T-cell (primary cell): ENCODE measurements at places on chromosomes 4 and X.

DNA sequence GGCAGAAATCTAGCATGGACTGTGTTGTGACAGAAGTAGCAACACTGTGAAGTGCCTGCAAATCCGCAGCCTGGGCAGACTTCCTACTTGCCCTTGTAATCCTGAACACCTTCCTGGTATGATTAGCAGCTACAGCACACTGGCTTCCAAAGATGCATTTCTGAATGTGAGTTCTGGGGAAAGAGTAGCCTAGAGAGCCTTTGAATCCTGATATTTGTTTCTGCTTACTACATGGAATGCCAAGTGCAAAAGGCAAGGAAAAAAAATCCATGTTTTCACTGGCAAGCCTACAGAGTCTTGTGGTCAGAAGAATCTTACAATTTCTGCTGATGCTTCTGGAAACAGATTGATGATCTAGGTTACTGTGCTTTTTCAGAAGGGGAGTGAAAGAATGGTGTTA, 223.7 kb downstream of the COL25A1 start:
- H3K4me3 ChIP-seq, result no peak overlapping the region
- no peak overlapping the region for H3K27ac ChIP-seq
- no peaks in the 10 kb centered on the region for H3K36me3 ChIP-seq
- no peaks in the 10 kb centered on the region for H3K4me1 ChIP-seq

GRCh38 chrX:118978451-118978850, 4.0 kb downstream of the LONRF3 start:
- no peaks in the 10 kb centered on the region for H3K4me1 ChIP-seq
- H3K36me3 ChIP-seq, result no peaks in the 10 kb centered on the region
- peaks cover 20% of the 10 kb centered on the region for H3K27me3 ChIP-seq
- DNase-seq, result no peak
- H3K4me3 ChIP-seq, result no peak overlapping the region

- H3K27me3 ChIP-seq, result no peaks in the 10 kb centered on the region
- no peaks in the 10 kb centered on the region for H3K36me3 ChIP-seq
- DNase-seq, result no peak
- H3K4me3 ChIP-seq, result no peak overlapping the region
- H3K4me1 ChIP-seq, result no peaks in the 10 kb centered on the region
- no peak overlapping the region for H3K27ac ChIP-seq
Observed at GRCh38 chrX:152245213-152245612, 106.8 kb upstream of the MAGEA10 start.

DNA sequence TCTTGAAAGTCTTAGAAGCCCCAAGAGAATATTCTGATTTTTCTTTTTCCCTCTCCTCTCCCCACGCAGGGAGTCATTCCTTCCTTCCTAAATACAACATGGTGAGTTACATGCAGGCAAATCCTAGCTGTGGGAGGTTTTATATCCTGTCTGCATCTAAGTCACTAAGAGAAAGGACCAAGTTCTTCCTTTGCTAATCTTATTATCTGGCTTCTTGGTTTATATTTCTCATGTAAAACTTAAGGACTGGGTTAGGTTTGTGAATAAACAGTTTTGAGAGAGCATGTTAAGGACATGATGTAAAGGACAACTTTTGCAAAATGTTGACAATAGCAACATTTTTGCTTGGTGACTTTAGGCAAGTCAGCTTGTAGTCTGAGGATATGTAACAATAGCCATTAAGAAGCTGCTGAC, 5.1 kb upstream of the CXCL9 start:
- H3K27ac ChIP-seq, result no peak overlapping the region
- no peaks in the 10 kb centered on the region for H3K4me1 ChIP-seq
- DNase-seq, result no peak
- no peaks in the 10 kb centered on the region for H3K27me3 ChIP-seq
- no peaks in the 10 kb centered on the region for H3K36me3 ChIP-seq
- no peak overlapping the region for H3K4me3 ChIP-seq

DNA sequence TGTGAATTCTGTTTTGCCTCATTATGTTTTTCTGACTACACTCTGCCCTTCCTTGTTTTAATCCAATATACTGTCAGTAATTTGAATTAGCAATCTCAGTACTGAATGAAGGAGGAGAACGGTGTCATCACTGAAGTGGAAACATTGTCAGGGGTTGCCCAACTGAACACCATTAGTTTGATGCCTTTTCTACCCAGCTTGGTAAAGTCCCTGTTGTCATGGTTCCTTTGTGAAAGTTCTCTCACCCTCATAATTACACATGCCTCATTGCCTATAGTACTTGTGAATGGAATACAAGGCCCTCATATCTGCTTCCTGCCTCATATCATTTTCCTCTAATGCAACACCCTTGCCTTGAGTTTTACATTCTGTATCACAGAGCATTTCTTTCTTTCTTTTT, 76.9 kb downstream of the RRAGB start:
- no peaks in the 10 kb centered on the region for H3K27me3 ChIP-seq
- H3K27ac ChIP-seq, result no peak overlapping the region
- no peak overlapping the region for H3K4me3 ChIP-seq
- DNase-seq, result no peak
- no peaks in the 10 kb centered on the region for H3K36me3 ChIP-seq

DNA sequence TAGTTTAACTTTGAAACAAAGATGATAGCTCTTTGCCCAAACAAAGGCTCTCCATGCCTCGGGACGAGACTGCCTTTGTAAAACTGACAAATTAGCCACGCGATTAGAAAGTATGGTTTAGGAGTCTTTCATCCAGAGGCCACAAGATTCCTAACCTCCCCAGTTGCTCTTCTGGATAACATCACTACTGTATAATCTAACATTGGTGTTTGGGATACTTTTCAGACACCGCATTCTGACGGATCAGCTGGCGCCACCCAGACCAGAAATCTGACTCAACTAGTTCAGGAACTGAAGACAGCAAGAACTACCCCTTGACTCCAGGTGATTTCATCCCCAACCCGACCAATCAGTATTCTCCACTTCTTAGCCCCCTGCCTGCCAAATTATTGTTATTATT, 98.1 kb upstream of the TEX13D start:
- H3K27me3 ChIP-seq, result no peaks in the 10 kb centered on the region
- peaks cover 2% of the 10 kb centered on the region for H3K4me1 ChIP-seq
- DNase-seq, result no peak
- no peak overlapping the region for H3K4me3 ChIP-seq
- H3K36me3 ChIP-seq, result no peaks in the 10 kb centered on the region

DNA sequence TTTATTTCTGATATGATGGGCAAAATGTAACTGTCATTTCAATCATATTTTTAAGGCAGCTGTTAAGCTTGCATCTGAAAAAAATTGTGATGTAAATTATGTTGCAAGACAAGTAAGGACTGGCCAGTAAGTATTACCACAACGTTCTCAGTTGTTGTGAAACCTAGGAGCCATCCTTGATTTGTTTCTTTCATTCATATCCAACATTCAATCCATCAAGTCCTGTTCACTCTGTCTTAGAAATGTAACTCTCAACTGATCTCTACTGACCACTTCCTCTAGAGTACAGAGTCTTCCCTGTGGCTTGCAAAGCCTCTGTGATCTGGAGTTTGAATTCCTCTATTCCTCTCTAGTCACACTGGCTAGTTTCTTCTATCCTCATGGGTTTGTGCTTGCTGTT, 161.4 kb upstream of the MAD2L1 start:
- H3K27ac ChIP-seq, result no peak overlapping the region
- DNase-seq, result no peak
- no peak overlapping the region for H3K4me3 ChIP-seq
- H3K4me1 ChIP-seq, result no peaks in the 10 kb centered on the region
- no peaks in the 10 kb centered on the region for H3K36me3 ChIP-seq

GRCh38 chrX:11688201-11688600, 22.5 kb upstream of the ARHGAP6 start:
- no peaks in the 10 kb centered on the region for H3K27me3 ChIP-seq
- H3K4me1 ChIP-seq, result no peaks in the 10 kb centered on the region
- no peak for DNase-seq

DNA sequence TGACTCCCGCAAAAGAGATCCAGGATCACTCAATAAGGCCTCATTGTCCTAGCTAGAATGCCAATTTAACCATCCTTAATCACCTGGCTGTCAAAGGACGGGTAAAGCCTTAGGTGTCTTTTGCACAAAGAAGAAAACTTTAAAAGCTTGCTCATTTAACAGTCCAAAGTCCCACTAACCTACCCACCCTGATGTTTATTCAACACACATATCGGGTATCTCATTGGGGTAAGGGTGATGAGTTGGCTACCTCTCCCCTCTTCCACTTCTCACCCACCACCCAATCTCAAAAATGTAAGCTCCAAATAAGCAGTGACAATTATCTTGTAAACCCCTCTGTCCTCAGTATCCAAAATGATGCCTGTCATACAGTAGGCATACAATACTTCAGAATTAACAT, 988 bp upstream of the SRD5A3 start:
- H3K4me1 ChIP-seq, result no peaks in the 10 kb centered on the region
- DNase-seq, result no peak
- no peaks in the 10 kb centered on the region for H3K27me3 ChIP-seq
- H3K36me3 ChIP-seq, result no peaks in the 10 kb centered on the region
- no peak overlapping the region for H3K27ac ChIP-seq
- H3K4me3 ChIP-seq, result no peak overlapping the region

GRCh38 chr4:152962150-152962549, 26.0 kb downstream of the FHDC1 start:
- no peaks in the 10 kb centered on the region for H3K36me3 ChIP-seq
- H3K27me3 ChIP-seq, result no peaks in the 10 kb centered on the region
- no peak overlapping the region for H3K27ac ChIP-seq
- DNase-seq, result no peak
- H3K4me3 ChIP-seq, result no peak overlapping the region
- H3K4me1 ChIP-seq, result no peaks in the 10 kb centered on the region
